ENCODE measurements at places on chromosomes 3 and 15. TPM values are rescaled to one million over a fixed set of nuclear protein-coding genes. Genes with fewer than 3 reads are reported as not detected.

Gene KNG1
- total RNA-seq = not detected

Gene TEX55
- total RNA-seq = not detected

Gene MCF2L2
- total RNA-seq = 0.22 TPM

Gene RLBP1
- total RNA-seq = not detected

Gene ADAM10
- 128 TPM for total RNA-seq

Gene ACKR2
- total RNA-seq = not detected

Gene SCAANT1
- not detected for total RNA-seq

Gene EPHA6
- total RNA-seq = not detected

Gene LRRIQ4
- total RNA-seq = not detected

Gene TNK2
- 14.6 TPM for total RNA-seq

Gene MOBP
- not detected for total RNA-seq

Gene CLDN18
- 0.26 TPM for total RNA-seq

Gene SERPINI2
- total RNA-seq = not detected

Gene SYNPR
- total RNA-seq = not detected

Gene COMMD4
- total RNA-seq = 145 TPM

Gene CYP1A2
- not detected for total RNA-seq

Gene P2RY14
- total RNA-seq = 0.05 TPM

Gene ATP10A
- total RNA-seq = not detected

Gene TRIM69
- 16.5 TPM for total RNA-seq

Gene TPRG1
- 5.4 TPM for total RNA-seq
